Stimulated activated naive CD4-positive, alpha-beta T cell treated with Interleukin-2 at 50 U/mL for 16 hours (primary cell): ENCODE measurements at places on chromosomes 12 and 14.
A peak's percentile ranks its signal among the peaks of the same experiment; 100 is the strongest.

GRCh38 chr14:94665121-94665520 is 52.9 kb downstream of the SERPINA3 start:
- DNase-seq: no peak

DNA sequence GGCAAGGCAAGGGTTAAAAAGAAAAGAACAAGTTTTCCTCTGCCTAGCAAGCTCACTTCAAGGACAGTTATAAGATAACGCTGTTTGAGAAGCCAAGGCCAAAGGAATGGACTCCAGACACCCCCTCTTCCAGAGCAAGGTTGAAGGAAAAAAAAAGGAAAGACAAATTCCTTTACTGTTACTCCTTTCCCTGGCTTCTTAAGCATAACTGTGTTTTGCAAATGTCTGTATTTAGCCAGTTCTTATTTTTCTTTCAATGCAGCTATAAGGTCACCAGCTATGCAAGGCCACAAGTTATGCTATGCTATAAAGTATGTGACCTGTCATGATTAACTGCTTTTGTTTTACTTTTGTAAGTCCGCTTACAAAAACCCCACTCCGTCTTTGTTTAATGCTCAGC is 26.6 kb downstream of the ZNF410 start:
- DNase-seq: no peak

GRCh38 chr12:60148109-60148508 is 552.3 kb downstream of the SLC16A7 start:
- DNase-seq: no peak

DNA sequence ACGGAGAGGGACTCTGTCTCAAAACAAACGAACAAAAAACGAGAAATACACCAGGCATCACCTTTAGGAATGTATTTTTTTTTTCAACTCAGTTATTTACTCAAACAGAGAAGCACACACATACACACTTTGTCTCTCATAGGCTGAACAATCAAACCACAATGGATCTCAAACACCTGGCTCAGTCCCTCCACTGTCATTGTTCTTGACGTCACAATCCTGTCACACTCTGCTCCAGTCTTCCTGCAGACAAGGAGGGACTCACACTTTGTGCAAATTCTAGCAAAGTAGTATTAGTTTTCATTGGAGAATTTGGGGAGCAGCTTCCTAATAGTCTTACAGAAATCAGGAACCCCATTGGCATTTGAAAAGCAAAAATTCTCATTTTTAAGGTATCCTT is 727.8 kb downstream of the BCL11B start:
- no peak for DNase-seq

GRCh38 chr12:104048811-104049210 is 1.2 kb downstream of the GLT8D2 start:
- no peak for DNase-seq

DNA sequence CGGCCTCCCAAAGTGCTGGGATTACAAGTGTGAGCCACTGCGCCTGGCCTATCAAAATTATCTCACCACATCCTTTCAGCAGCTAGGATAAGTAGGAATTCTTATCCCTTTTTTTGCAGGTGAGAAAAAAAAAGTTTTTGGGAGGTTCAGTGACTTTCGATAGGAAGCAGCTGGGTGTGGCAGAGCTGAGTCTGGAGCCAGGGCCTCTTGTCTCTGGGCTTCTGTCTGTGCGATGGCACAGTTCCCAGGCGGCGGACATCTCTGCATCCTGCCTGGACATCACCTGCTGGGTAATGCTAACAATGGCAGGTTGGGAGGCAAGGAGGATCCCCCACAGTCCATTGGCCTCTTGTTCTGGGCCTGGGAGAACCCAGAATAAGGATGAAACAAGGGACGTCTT is 12.5 kb downstream of the NRXN3 start:
- no peak for DNase-seq

DNA sequence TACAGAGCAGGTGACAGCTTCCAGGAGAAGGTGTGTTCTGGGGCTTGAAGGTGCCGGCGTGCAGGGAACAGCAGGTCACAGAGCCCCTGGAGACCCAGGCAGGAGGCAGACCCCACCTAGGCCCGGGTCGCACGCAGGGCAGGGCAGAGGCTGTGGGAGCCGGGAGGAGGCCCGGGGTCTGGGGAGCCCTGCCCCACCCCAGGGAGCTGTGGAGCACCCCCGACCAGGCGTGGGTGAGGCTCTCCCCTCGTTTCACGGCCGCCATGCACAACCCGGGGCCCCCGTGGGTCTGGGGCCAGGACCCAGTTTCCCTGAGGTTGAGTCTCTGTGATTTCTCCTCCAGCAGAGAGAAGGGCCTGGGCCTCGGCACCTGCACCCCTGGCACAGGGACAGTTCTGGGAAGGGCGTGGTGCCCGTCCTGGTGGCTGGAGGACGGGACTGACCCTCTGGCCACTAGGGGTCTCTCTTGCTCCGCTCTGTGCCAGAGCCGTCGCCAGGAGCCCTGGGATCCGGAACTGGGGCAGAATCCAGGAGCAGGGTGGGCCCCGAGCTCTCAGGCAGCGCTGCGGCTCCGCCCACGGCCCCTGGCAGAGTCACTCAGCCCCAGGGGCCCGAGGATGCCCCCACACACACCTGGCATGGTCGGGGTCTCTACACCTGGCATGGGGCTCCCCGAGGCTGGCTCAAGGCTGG is 75.2 kb upstream of the FBRSL1 start:
- peak; percentile 70 for DNase-seq

- peak; percentile 68 for DNase-seq
Measured at GRCh38 chr12:3803865-3804472, 51.1 kb upstream of the CRACR2A start.

DNA sequence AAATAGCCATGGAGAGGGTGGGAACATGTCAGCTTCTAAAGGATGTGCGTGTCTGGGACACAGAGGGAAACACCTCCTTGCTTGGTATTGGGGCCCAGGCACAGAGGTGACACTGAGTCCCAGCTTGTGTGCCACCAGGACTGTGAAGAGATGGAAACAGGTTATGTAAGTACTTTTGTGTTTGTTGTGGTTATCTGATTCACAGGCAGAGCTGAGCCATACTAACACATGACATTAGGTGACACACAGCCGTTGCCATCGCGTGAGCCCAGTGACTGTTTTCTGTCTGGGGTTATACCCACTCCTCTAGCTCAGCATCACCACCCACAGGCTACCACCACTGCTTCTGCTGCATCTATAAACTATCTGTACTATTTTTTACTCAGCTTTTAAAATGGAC is 12.1 kb upstream of the FLVCR2 start:
- peak; percentile 91 for DNase-seq

DNA sequence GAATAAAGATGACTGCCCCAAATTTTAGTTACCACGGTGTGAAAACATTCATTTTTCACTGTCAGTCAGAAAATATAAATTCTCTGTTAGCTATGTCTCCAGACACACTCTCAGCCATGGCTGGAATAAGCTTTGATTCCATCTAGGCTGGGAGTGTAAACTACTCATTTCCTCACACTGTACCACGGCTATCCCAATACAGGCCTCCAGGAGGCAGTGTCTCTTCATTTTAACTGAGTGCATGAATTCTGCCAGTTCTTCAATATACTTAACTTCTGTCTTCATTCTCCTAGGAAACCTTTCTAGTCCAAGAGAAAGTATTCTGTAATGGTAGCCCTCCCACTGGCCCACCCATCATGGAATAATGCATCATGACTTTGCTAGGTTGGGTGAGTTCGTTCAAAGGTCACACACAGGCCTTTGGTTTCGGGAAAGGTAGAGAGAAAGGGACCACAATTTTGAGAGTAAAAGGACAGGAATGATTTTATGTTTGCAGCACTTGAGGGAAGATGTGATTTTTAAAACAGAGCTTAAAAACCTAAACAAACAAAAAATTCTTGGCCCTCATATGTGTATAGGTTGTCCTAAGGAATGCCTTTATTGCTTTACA is 381.1 kb downstream of the SEC23A start:
- DNase-seq: no peak

- no peak for DNase-seq
Measured at GRCh38 chr12:27000961-27001360, 13.2 kb downstream of the TM7SF3 start.

GRCh38 chr12:69056743-69057515 is 124.0 kb upstream of the CPM start:
- DNase-seq: no peak

GRCh38 chr14:99344051-99344758 is 72.2 kb upstream of the BCL11B start:
- no peak for DNase-seq

- DNase-seq: no peak
Measured at GRCh38 chr14:103019826-103020225, 37.5 kb downstream of the CDC42BPB start.

- DNase-seq: peak; percentile 44
Measured at GRCh38 chr12:57063991-57064685, 14.2 kb upstream of the MYO1A start.

- DNase-seq: no peak
Measured at GRCh38 chr14:72849222-72849621, 44.7 kb downstream of the DPF3 start.

- no peak for DNase-seq
Measured at GRCh38 chr12:21745258-21745657, 29.2 kb downstream of the KCNJ8 start.

- no peak for DNase-seq
Measured at GRCh38 chr14:66380143-66380542, 106.0 kb upstream of the CCDC196 start.

GRCh38 chr12:96501908-96502307 is 12.5 kb downstream of the CFAP54 start:
- DNase-seq: no peak

DNA sequence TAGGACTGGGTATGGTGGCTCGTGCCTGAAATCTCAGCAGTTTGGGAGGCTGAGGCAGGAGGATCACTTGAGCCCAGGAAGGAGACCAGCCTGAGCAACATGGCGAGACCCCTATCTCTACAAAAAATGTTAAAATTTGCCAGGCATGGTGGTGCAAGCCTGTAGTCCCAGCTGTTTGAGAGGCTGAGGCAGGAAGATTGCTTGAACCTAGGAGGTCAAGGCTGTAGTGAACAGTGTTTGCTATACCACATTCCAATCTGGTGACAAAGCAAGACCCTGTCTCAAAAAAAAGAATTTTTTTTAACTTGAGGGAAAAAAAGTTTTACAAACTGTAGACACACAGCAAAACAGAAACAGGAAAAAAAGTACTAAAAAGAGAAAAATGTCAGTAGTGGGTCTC is 2.3 kb upstream of the MAP3K9 start:
- no peak for DNase-seq

- no peak for DNase-seq
Measured at GRCh38 chr14:35201066-35201465, 78.7 kb downstream of the PRORP start.

DNA sequence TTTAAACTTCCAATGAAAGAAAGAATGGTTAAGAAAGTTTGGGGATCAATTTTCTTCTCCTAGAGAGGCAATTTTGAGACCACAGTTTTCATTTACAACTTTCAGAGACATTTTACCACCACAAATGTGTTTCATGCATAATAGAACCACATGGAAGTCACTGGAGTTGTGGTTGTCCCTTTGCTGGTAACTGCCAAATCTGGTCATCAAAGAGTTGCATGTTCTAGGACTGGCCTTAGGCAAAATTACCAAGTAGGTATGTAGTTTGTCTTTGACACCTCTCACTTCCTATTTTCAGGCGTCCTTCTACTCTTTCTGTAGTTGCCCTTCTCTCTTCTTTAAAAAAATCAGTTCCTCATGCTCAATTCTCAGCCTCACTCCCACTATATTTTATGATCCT is 54.3 kb upstream of the TMX1 start:
- no peak for DNase-seq

GRCh38 chr12:72209086-72209485 is 63.1 kb upstream of the TRHDE start:
- no peak for DNase-seq

DNA sequence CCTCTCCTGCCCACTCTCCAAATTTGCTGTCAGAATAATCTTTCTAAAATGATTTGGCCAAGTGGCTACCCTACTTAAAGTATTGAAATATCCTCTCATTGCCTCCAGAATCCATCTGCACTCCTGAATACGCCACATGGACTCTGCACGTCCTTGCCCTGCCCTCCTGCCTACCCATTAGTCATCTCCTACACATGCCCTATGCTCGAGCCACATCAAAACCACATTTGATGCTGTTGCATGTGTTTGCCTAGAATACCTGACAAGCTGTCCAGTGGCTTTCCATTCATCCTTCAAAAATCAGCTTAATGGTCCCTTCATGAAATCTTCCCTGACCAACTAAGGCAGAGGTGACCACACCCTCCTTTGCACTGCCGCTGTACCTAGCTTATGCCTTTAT is 17.0 kb downstream of the VCPKMT start:
- DNase-seq: no peak
